CD4-positive, alpha-beta T cell treated with Interleukin-2 at 100 ng/mL for 4 hours (primary cell): ENCODE measurements at places on chromosomes 6 and 20.

DNA sequence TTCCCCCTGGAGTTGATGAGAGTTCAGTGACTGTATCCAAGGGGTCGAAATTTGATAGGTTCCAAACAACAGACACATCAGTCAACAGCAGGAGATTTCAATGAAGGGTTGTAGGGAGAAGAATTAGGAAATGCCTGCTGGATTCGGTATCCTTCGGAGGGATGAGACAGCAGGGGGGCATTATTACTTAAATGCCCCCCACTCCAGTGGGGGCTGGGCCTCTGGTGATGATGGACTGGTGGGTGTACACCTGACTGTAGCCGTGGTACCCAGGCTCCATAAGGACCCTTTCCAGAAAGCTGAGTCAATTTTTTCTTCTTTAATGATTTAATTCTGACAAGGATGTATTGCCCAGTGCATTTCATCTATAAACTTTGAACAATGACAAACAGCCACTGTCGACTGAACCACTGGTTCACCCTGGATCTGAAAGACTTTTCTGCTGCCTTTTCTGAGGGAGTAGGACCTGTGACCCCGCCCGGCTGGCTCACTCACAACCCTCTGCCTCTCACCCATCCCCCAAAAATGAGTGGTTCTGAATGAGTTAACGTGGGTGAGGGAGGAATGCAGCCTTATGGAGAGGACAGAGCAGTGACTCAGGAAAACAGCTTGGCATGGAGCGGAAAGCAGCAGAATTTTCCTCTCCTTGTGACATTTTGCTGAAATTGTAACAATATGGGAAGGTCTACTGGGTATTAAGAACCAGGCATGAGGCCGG is 41.0 kb downstream of the ZMYND8 start:
- DNase-seq, result no peak

DNA sequence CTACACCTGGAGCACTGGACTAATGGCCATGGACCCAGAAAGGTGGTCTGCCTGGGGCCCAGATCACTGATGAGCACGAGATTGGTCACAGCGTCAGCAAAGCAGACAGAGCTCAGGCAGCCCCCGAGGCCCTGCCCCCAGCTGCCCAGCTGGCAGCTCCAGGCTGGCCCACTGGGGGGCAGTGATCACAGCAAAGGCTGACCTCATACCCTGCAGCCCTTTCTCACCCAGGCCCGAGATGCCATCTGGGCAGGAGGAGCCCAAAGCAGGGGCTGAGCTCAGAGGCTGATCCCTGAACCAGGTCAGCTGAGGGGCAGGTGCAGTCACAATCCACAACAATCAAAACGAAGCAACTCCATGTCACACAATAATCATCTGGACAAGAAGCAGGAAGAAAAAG is 4.1 kb downstream of the MAP1LC3A start:
- DNase-seq, result no peak

GRCh38 chr6:32945108-32945760 is 4.4 kb upstream of the HLA-DMB start:
- DNase-seq, result no peak

DNA sequence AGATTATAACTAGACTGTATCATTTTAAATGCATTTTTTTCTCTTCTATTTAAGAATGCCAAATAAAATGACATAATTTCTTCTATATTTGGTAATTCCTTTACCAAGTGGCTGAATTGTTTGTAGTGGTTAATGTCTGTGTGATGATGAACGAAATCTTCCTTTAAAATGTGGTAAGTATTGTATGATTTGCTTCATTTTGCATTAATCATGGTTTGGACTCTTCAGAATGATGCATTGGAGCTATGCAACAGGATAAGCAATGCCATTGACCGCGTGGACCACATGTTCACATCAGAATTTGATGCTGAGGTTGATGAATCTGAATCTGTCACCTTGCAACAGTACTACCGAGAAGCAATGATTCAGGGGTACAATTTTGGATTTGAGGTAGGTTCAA is 99.6 kb downstream of the MAP3K4 start:
- no peak for DNase-seq

GRCh38 chr6:118495485-118496280 is 52.4 kb upstream of the PLN start:
- DNase-seq, result no peak

DNA sequence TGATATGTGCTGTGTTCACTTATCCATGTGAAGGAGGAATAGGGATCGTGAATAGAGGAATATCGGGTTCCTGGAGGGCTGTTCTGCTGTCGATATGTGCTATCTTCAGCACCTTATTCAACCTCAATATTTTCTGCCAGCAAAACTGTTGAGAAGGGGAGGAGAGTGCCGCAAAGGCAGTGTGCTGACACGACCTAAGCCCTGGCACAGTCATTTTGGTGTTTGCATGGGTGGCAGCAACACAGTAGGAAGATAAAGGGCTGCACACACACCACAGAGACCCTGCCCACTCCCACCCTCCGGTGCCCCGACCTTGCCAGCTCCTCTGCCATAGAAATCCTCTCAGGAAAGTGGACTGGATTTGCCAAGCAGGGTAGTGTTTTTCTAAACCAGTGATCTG is 47.0 kb downstream of the ZDHHC14 start:
- no peak for DNase-seq

DNA sequence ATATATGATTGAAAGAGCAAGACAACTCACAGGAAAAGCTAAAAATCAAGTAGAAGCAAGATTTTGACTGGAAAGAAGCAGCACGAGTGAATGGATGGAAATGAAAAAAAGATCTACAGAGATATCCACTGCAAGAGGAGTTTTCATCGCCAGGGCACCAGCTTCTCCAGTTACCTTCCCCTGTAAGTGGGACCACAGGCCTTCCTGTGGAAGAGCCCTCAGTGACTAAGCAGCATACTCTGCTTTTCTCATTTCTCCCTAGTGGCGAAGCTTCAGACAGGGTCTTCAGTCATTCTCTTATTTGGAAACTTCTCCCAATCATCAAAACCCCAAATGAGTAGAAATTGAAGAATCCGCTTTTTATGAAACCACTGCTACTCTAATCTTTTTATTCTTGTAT is 40.5 kb downstream of the ADGRB3 start:
- no peak for DNase-seq

GRCh38 chr20:35702051-35702823 is 3.0 kb downstream of the ROMO1 start:
- DNase-seq, result no peak

GRCh38 chr6:121578216-121578615 is 142.8 kb downstream of the GJA1 start:
- DNase-seq, result no peak

GRCh38 chr6:90463359-90463758 is 123.5 kb downstream of the MAP3K7 start:
- DNase-seq, result peak; percentile 40

- DNase-seq, result no peak
Observed at GRCh38 chr20:63091901-63092659, 85.3 kb upstream of the BHLHE23 start.
